ENCODE measurements at places on chromosomes 4 and X. TPM values are rescaled to one million over a fixed set of nuclear protein-coding genes. Genes with fewer than 3 reads are reported as not detected.

ALB gene
- total RNA-seq = 7.0 TPM

VSIG4 gene
- 45.0 TPM for total RNA-seq

GAGE12H gene
- not detected for total RNA-seq

CLGN gene
- total RNA-seq = 3.6 TPM

YY2 gene
- total RNA-seq = 2.2 TPM

XAGE1A gene
- total RNA-seq = not detected

NUDT11 gene
- 4.3 TPM for total RNA-seq

ZNF157 gene
- total RNA-seq = 0.96 TPM

KLHL4 gene
- 39.7 TPM for total RNA-seq

NPY2R gene
- total RNA-seq = 1.4 TPM

RTL3 gene
- 0.24 TPM for total RNA-seq

NIPAL1 gene
- total RNA-seq = 10.8 TPM

UCHL1 gene
- total RNA-seq = 23.6 TPM

SRD5A3 gene
- total RNA-seq = 3.1 TPM

AFM gene
- not detected for total RNA-seq

NRK gene
- total RNA-seq = 2.4 TPM

NCBP2L gene
- not detected for total RNA-seq

CCDC110 gene
- total RNA-seq = 14.4 TPM

GPC4 gene
- 17.1 TPM for total RNA-seq

TRO gene
- 34.2 TPM for total RNA-seq

CTAG1B gene
- total RNA-seq = not detected

SOD3 gene
- total RNA-seq = 10.4 TPM

ADAM29 gene
- total RNA-seq = 6.3 TPM

SPANXN3 gene
- total RNA-seq = not detected

RENBP gene
- 11.1 TPM for total RNA-seq

TASL gene
- 1.9 TPM for total RNA-seq

GATA1 gene
- total RNA-seq = not detected

CCDC120 gene
- total RNA-seq = 1.7 TPM

CPE gene
- total RNA-seq = 151 TPM

LINC00632 gene
- total RNA-seq = 36.6 TPM

FMR1NB gene
- not detected for total RNA-seq

SAT1 gene
- 77.3 TPM for total RNA-seq

SPANXC gene
- total RNA-seq = not detected

GLRA2 gene
- total RNA-seq = 2.9 TPM

EPHA5 gene
- total RNA-seq = 5.3 TPM

TSPAN7 gene
- total RNA-seq = 3.9 TPM

SPRY1 gene
- 28.2 TPM for total RNA-seq

TGIF2LX gene
- total RNA-seq = 0.72 TPM

P2RY4 gene
- total RNA-seq = 0.48 TPM

SUPT20HL1 gene
- not detected for total RNA-seq

TCEANC gene
- total RNA-seq = 6.0 TPM

SMARCA1 gene
- total RNA-seq = 81.9 TPM

SYTL5 gene
- 5.8 TPM for total RNA-seq

FAAH2 gene
- 2.9 TPM for total RNA-seq

ZNF711 gene
- 10.4 TPM for total RNA-seq

GSX2 gene
- total RNA-seq = 14.0 TPM

ATP8A1 gene
- total RNA-seq = 14.7 TPM
